ENCODE measurements at places on chromosomes 3 and 15. TPM values are rescaled to one million over a fixed set of nuclear protein-coding genes. Genes with fewer than 3 reads are reported as not detected.

- no peak for DNase-seq
Observed at GRCh38 chr15:77863491-77864105, 213.9 kb downstream of the TBC1D2B start.

Gene GOLGA6A
- under 0.01 TPM for total RNA-seq

Gene POTEB3
- not detected for total RNA-seq

Gene ROBO2
- 0.36 TPM for total RNA-seq

Gene CPN2
- total RNA-seq: 0.29 TPM

Data from osteoblast (primary cell).